ENCODE measurements at places on chromosomes 1 and 21. TPM values are rescaled to one million over a fixed set of nuclear protein-coding genes. Genes with fewer than 3 reads are reported as not detected.

The ATP1A4 gene
- not detected for total RNA-seq

The CRP gene
- not detected for total RNA-seq

The SPRR2F gene
- not detected for total RNA-seq

The TRABD2B gene
- not detected for total RNA-seq

The SEMA6C gene
- 1.2 TPM for total RNA-seq

The CFAP74 gene
- not detected for total RNA-seq

The ACKR1 gene
- not detected for total RNA-seq

The PLA2G4A gene
- 20.3 TPM for total RNA-seq

The ERO1B gene
- total RNA-seq: 1.6 TPM

The TTLL7 gene
- 18.7 TPM for total RNA-seq

The AMY2B gene
- total RNA-seq: 5.8 TPM

The AADACL4 gene
- not detected for total RNA-seq
